ENCODE measurements at places on chromosomes 5 and 9.

DNA sequence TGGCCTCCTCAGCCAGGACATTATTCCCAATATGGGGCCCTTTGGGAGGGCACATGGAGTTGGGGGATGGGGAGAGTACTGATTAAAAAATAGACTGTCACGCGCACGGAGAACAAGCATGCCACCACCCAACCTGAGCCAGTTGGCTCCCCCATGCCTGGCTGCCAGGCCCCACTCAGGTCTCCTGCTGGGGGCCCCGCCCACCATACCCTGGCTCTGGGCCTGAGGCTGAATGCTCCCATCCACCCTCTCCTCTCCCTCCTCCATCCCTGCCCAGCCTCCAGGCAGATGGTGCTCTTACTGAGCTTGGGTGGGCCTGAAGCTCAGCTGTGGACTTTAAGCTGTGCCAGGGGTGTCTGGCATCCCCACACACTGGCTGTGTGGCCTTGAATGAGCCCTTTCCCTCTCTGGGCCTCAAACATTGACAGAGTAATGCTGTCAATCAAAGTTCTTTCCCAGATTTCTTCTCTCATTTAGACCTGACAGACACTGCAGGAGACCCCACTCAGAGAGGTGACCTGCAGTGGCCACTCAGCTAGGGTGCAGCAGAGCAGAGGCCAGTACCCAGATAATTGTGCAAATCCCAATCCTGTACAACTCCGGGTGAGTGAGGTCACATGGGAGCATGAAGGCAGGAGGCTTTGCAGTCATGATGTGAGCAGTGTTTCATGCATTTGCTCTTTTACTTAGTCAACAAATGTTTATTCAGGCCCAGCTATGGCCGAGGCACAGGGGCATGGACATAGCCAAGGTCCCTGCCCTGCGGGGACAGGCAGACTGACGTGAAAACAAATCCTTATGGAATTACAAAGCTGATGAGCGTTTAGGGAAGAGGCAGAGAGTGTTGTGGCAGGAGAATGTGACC lies 9.8 kb upstream of the SYNPO start:
- H3K27me3 ChIP-seq = peaks cover 18% of the 10 kb centered on the region
- DNase-seq = no peak
- no peaks in the 10 kb centered on the region for H3K36me3 ChIP-seq
- H3K27ac ChIP-seq = peak overlapping the region; percentile 9
- H3K4me1 ChIP-seq = peaks cover 23% of the 10 kb centered on the region

GRCh38 chr5:44486591-44486990 lies 97.4 kb upstream of the FGF10 start:
- DNase-seq = no peak
- H3K27ac ChIP-seq = no peak overlapping the region
- H3K36me3 ChIP-seq = no peaks in the 10 kb centered on the region
- H3K4me1 ChIP-seq = no peaks in the 10 kb centered on the region

DNA sequence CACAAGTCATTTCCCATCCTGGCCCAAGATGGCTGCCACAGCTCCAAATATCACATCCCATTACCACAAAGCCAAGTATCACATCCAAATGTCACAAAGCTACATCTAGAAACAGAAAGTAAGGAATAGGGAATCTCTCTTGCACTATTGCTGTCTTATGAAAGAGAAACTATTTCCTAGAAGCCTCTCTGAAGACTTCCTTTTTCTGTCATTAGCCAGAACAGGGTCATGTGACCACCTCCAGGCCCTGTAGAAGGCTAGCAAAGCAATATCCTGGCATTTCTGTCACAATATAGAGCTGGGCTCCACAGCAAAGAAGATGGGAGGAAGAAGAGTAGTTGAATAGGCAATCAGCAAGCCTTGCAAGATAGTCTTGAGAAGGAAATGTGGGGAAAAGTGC lies 99.2 kb downstream of the SH3TC2 start:
- no peaks in the 10 kb centered on the region for H3K4me1 ChIP-seq
- no peak for DNase-seq
- H3K4me3 ChIP-seq = no peak overlapping the region
- H3K27me3 ChIP-seq = peaks cover 14% of the 10 kb centered on the region
- H3K27ac ChIP-seq = no peak overlapping the region

DNA sequence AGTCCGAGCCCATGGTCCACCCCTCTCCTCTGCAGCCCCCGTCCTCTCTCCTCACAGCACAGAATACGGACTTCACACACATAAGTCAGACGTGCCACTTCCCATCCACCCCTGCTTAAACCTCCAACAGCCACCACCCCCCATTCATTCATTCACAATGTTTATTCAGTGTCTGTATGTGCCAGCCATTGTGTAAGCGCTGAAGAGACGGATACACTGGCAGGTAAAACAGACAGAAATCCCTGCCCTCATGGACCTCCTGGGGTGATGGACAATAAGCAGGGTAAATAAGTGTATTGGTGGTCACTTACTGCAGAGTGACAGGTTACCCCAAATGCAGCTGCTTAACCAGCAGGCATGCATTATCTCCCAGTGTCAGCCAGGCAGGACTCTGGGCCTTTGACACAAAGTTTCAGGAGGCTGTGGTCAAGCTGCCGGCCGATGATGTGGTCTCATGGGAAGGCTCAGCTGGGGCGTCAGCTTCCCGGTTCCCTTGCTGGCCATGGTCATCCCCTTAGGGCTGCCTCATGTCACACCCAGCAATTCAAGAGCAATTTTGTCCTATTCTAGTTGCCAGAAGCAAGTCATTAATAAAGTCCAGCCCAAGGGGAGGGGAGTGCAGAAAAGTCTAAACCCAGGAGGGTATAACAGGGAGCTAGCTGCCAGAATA lies 1.8 kb upstream of the PAXX start:
- H3K27ac ChIP-seq = no peak overlapping the region
- H3K4me3 ChIP-seq = peak overlapping the region; percentile 54
- H3K4me1 ChIP-seq = peaks cover 25% of the 10 kb centered on the region
- no peaks in the 10 kb centered on the region for H3K36me3 ChIP-seq
- DNase-seq = no peak
- peaks cover 32% of the 10 kb centered on the region for H3K27me3 ChIP-seq

- no peaks in the 10 kb centered on the region for H3K27me3 ChIP-seq
- H3K36me3 ChIP-seq = no peaks in the 10 kb centered on the region
- no peak overlapping the region for H3K4me3 ChIP-seq
- H3K4me1 ChIP-seq = no peaks in the 10 kb centered on the region
- no peak overlapping the region for H3K27ac ChIP-seq
These were observed 44.2 kb downstream of the GDA start for GRCh38 chr9:72193478-72193881.

DNA sequence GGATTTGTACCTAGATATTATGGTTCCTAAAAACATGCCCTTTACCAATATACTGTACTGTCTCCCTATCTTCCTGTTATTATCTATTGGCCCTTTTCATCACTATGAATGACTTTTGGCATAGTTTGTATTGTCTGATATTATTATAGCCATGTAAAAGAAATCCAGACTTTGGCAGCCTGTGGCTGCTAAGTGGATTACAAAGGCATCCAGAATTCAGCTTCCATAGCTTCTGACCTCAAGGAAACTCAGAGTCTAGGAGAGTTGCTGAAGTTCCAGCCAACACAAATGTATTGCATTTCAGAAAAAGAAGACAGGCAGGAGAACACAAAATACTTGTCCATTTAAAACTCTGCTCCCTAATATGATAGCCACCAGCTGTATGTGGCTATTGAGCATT lies 319.2 kb upstream of the MPDZ start:
- no peaks in the 10 kb centered on the region for H3K27me3 ChIP-seq
- no peak overlapping the region for H3K27ac ChIP-seq
- peaks cover 13% of the 10 kb centered on the region for H3K4me1 ChIP-seq
- H3K36me3 ChIP-seq = peaks cover 8% of the 10 kb centered on the region
- DNase-seq = no peak
- no peak overlapping the region for H3K4me3 ChIP-seq

DNA sequence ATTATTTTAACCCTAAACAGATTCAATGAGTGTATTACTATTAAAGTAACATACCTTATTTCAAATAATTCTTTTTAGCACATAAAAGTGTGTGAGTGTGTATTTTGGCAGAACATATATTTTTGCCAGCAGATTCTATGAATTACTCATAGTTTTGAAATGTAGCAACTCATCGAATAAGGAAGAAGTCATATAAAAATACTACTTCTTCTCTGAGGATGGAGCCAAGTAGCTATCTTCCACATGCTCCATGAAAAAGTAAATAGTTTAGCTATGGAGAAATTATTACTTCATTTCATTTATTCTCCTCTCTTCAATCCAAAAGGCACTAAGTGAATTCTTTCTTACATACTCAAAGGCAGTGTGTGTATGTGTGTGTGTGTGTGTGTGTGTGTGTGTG lies 1090.4 kb upstream of the CDH6 start:
- no peak overlapping the region for H3K4me3 ChIP-seq
- no peaks in the 10 kb centered on the region for H3K27me3 ChIP-seq
- no peaks in the 10 kb centered on the region for H3K36me3 ChIP-seq
- no peak overlapping the region for H3K27ac ChIP-seq
- DNase-seq = no peak

DNA sequence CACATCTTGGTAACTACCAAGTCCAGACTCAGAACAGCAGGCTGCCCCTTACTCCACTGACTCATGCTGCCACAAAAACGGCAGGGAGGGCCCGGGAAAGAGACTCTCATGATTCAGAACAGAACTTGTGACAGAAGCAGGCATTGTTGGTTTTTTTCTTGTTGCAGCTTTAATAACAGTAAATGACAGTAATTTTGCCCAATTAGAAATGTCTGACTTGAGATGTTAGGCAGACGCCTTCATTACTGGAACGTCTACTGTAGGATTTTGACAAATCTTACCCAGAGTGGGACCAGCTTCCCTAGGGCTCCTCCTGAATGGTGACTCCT lies 77.9 kb downstream of the SEMA5A start:
- peak overlapping the region; percentile 91 for H3K27ac ChIP-seq
- H3K4me1 ChIP-seq = peaks cover 26% of the 10 kb centered on the region
- DNase-seq = no peak

DNA sequence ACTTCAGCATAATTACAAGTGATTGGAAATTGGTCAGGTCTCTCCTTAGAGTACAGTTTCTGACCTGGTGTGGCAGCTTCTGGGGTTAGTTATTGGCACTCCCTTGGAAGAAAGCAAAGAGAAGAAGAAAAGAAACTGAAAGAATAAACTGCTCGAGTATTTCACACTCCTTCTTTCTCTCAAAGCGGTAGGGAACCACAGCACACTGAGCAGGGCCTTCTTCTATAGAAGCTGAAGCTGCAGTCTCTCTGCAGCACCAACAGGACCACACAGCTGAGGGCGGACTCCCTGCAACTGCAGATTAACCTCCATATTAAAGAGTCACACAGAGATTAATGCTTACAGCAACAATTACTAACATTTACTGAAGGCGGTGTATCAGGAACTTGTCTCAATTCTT lies 152.0 kb downstream of the TRPM6 start:
- H3K4me3 ChIP-seq = no peak overlapping the region
- no peaks in the 10 kb centered on the region for H3K36me3 ChIP-seq
- peaks cover 6% of the 10 kb centered on the region for H3K27me3 ChIP-seq
- no peak overlapping the region for H3K27ac ChIP-seq
- no peak for DNase-seq

GRCh38 chr5:57128325-57128724 lies 45.5 kb upstream of the GPBP1 start:
- H3K27ac ChIP-seq = no peak overlapping the region
- peaks cover 3% of the 10 kb centered on the region for H3K27me3 ChIP-seq
- DNase-seq = no peak
- no peaks in the 10 kb centered on the region for H3K36me3 ChIP-seq
- no peaks in the 10 kb centered on the region for H3K4me1 ChIP-seq
- H3K4me3 ChIP-seq = no peak overlapping the region

DNA sequence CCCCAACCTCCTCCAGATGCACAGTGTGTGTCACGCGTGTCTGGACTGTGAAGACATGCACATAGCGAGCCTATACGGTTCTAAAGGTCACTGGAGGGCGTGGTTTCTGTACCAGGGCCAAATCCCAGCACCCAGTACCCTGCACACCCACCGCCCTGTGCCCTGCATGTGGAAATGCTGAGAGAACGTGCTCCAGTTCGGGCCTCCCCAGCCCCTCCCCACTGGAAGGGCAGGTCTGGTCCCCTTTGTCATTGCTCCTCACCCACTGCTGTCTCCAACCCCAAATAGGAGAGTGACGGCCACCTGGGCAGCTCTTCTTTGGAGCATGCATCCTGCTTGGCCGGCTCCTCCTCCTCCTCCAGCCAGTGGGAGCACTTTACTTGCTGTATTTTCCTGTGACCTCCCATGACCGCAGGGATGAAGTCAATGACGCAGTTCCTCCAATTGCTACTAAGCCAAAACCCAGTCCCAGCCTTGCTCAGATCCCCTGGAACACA lies 116.7 kb downstream of the WNK2 start:
- H3K4me1 ChIP-seq = peaks cover 20% of the 10 kb centered on the region
- no peak overlapping the region for H3K4me3 ChIP-seq
- no peaks in the 10 kb centered on the region for H3K27me3 ChIP-seq
- DNase-seq = no peak
- peak overlapping the region; percentile 55 for H3K27ac ChIP-seq
- no peaks in the 10 kb centered on the region for H3K36me3 ChIP-seq

DNA sequence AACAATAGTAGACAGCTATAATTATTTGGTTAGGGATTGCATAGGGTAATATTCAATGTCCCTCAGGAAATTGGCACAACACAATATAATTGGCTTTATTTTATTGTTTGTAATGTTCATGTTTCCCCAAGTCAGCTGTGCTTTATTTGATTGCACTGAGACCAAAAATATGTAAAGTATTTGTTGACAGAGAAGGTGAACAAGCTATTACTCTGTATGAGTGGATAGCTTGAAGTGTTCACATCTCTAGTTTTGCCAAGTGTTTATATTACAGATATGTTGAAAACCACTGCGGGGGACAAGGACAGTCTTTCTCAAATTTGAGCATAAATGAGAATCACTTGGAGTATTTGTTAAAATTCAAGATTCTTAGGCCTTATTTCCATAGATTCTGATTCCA lies 83.3 kb downstream of the RAB3C start:
- no peak overlapping the region for H3K4me3 ChIP-seq
- H3K4me1 ChIP-seq = peaks cover 8% of the 10 kb centered on the region
- H3K36me3 ChIP-seq = no peaks in the 10 kb centered on the region

DNA sequence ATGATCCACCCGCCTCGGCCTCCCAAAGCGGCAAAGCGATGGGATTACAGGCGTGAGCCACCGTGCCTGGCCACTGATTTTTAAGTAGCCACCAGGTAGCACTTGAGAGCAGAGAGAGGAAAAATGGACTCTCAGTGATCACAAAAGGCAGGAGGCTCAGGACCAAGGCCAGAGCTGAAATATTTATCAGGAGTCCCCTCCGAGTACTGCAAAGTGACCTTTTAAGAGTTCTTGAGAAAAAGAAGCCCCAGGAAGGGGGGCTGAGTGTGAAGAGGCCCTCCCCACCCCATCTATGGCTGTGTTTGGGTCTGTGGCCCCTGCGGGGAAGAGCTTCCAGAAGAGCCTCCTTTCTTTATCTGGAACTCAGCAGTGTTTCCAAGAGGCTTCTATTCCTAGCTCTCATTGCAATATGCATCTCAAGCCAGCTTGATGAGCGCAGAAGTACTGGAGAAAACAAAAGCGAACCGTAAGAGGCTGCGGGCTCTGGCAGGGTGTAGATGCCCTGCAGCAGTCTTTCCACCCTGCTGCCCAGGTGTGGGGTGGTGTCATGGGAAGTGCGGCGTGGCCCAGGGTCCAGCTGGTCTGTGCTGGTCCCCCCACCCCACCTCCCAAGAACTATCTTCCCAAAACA lies 75.5 kb upstream of the CDK20 start:
- H3K27ac ChIP-seq = no peak overlapping the region
- H3K4me3 ChIP-seq = no peak overlapping the region
- peaks cover 11% of the 10 kb centered on the region for H3K27me3 ChIP-seq
- peaks cover 39% of the 10 kb centered on the region for H3K4me1 ChIP-seq
- H3K36me3 ChIP-seq = no peaks in the 10 kb centered on the region
- DNase-seq = no peak
